MCF 10A (cell line): ENCODE measurements at places on chromosomes 1 and 21. TPM values are rescaled to one million over a fixed set of nuclear protein-coding genes. Genes with fewer than 3 reads are reported as not detected.

- H3K4me3 ChIP-seq: no peak overlapping the region
- no peak overlapping the region for H3K27ac ChIP-seq
- peaks cover 6% of the 10 kb centered on the region for H3K4me1 ChIP-seq
- peaks cover 95% of the 10 kb centered on the region for H3K27me3 ChIP-seq
Measured at GRCh38 chr1:245550720-245551043, 395.9 kb downstream of the KIF26B start.

Gene TDRD10
- not detected in 2 replicates for total RNA-seq

- no peaks in the 10 kb centered on the region for H3K36me3 ChIP-seq
- no peak for DNase-seq
- no peak overlapping the region for H3K27ac ChIP-seq
- H3K4me3 ChIP-seq: no peak overlapping the region
Measured at GRCh38 chr1:173020138-173020750, 30.5 kb downstream of the TNFSF18 start.

DNA sequence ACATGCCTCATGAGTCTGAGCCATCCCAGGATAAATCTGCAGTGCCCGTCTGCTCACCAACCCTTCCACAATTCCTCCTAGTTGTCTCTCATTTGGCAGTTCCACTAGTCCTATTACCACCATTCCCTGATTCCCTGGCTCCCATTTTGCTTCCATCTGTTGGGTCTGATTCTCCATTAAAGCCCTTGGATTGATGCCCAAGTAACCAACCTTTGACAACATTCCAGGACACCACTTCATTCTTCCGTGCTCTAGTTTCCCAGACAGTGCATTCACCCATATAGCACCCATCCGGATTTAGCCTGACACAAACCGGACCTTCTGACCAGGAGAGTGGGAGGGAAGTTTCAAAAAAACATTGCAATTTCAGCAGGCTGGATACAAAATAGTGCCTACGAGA, 189.4 kb upstream of the PALMD start:
- H3K27ac ChIP-seq: peak overlapping the region; percentile 36
- peak; percentile 60 for DNase-seq
- peaks cover 14% of the 10 kb centered on the region for H3K4me1 ChIP-seq
- H3K36me3 ChIP-seq: no peaks in the 10 kb centered on the region
- H3K27me3 ChIP-seq: no peaks in the 10 kb centered on the region

GRCh38 chr1:239814306-239814881, 277.3 kb upstream of the FMN2 start:
- peak overlapping the region; percentile 8 for H3K27ac ChIP-seq
- H3K36me3 ChIP-seq: no peaks in the 10 kb centered on the region
- peaks cover 36% of the 10 kb centered on the region for H3K4me1 ChIP-seq
- peak overlapping the region; percentile 38 for H3K4me3 ChIP-seq

DNA sequence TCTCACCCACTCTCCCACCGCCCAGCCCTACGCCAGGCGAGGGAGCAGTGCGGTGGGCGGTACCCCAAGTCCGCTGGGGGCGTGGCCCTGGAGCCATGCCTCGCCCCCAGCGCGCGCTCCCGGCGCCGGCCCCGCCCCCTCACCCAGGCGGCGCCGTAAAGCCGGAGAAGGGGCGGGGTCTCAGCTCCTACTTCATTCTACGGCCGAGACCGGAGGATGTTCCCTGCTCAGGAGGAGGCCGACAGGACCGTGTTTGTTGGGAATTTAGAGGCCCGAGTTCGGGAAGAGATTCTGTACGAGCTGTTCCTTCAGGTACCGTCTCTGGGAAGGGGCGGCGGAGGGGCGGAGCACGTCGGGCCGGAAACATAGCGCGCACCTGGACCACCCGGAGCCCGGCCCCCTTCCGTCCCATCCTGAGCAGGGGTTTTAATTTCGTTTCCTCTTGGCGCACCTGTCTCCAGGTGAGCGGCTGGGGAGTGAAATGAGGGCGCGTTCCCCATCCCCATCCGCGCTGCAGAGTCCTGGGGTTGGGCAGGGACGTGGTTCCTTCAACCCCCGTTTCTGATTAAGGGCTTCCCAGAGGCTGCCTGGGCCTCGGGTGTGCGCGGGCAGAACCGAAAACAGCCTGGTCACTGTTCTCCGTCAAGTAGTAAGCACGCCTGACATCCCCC, at the start of gene RBM11:
Gene RBM11, plus strand, starts transcription at position 187 of the 671 bp plus-strand sequence. Its CDS starts 30 bp downstream, at position 217.
- no peaks in the 10 kb centered on the region for H3K36me3 ChIP-seq
- peaks cover 24% of the 10 kb centered on the region for H3K27me3 ChIP-seq
- peak within 1 kb of the TSS; percentile 73 for H3K4me3 ChIP-seq
- H3K27ac ChIP-seq: no peak within 1 kb of the TSS
- no peaks in the 10 kb centered on the region for H3K4me1 ChIP-seq
- peak; percentile 83 for DNase-seq

DNA sequence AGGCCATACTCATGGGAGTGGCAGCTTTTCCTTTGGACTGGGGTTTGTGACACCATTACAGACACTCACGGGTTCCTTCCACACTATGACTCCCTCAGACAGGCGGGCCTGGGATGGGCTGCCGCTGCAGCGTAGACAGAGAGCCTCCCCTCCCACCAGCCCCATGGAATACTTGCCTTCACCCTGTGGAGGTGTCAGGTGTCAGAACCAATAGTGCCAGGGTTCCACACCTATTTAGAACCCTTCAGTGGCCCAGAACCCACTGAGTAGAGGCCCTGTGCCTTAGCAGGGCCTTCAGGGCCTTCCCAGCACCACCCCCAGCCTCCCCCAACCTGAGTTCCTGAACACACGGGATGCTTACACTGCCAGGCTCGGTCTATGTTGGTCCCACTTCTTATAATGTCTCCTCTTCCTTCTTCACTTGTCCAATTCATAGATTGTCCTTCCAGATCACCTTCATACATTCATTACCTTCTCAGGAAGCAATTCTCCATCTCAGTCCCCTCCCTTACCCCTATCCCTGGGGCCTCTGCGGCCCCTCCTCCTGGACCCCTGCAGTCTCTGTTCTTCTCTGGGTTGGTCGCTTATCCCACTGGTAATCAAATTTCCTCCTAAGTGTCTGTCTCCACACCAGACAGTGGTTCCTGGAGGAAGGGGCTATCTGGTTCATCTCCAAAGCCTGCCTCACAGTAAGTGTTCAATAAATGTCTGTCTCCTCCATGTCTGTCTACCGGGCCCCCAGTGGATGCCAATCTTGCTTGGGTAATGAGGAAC, 1.4 kb upstream of the RHBG start:
- no peaks in the 10 kb centered on the region for H3K4me1 ChIP-seq
- no peak for DNase-seq
- no peaks in the 10 kb centered on the region for H3K36me3 ChIP-seq

Gene RIPK4
- 14.0 and 22.3 TPM in 2 replicates for total RNA-seq

DNA sequence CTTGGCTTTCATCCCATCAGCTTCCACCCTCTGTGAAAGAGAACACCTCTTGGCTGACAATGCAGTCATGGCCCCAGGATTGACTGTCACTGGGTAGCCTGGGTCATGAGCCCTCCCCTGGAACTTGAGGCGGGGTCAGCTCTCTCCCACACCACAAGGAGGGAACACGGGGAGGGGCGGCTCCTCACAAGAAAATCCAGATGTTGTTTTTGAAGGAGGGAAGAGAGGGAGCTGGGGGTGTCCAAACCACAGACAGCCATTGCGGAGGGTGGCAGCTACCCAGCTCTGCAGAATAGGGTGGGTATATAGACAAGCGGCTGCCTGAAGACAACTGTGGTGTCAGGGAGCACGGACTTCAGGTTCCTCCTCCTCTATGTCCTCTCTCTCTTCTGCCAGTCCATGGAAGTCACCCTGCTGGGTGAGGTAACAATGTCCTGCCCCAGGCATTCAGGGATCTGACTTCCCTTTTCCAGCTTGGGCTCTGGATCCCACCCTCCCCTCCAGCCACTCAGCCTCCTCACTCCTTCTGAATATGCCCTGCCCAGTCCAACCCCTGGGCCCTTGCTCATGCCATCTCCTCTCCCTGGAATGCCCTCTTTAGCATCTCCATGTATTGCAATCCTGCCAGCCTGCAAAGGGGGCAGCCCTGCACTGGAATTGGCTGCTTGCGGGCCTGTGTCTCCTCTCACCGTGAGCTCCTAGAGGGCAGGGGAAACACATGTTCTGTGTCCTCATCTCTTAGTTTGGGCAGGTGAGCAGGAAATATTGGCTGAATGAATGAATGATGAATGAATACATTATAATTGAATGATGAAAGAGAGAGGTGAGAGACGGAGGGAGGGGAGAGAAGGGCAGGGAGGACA, 60.9 kb upstream of the RUNX3 start:
- no peak overlapping the region for H3K4me3 ChIP-seq
- no peak for DNase-seq
- no peaks in the 10 kb centered on the region for H3K4me1 ChIP-seq
- no peaks in the 10 kb centered on the region for H3K36me3 ChIP-seq
- H3K27me3 ChIP-seq: peaks cover 53% of the 10 kb centered on the region

GRCh38 chr21:34513129-34513675, 1.2 kb upstream of the KCNE1 start:
- no peak overlapping the region for H3K4me3 ChIP-seq
- H3K27ac ChIP-seq: peak overlapping the region; percentile 76
- H3K36me3 ChIP-seq: peaks cover 2% of the 10 kb centered on the region

GRCh38 chr1:213680677-213681325, 307.0 kb upstream of the PROX1 start:
- no peak overlapping the region for H3K27ac ChIP-seq
- no peak overlapping the region for H3K4me3 ChIP-seq
- no peaks in the 10 kb centered on the region for H3K4me1 ChIP-seq
- no peaks in the 10 kb centered on the region for H3K36me3 ChIP-seq
- peaks cover 13% of the 10 kb centered on the region for H3K27me3 ChIP-seq

GRCh38 chr1:54124472-54124871, 28.3 kb downstream of the CDCP2 start:
- no peaks in the 10 kb centered on the region for H3K36me3 ChIP-seq
- no peak overlapping the region for H3K27ac ChIP-seq
- no peak overlapping the region for H3K4me3 ChIP-seq

- DNase-seq: no peak
- no peak overlapping the region for H3K4me3 ChIP-seq
- H3K4me1 ChIP-seq: peaks cover 8% of the 10 kb centered on the region
- H3K27me3 ChIP-seq: no peaks in the 10 kb centered on the region
- peaks cover 5% of the 10 kb centered on the region for H3K36me3 ChIP-seq
Measured at GRCh38 chr21:38861989-38862683, 56.4 kb downstream of the ETS2 start.

Gene FGR
- not detected in 2 replicates for total RNA-seq

Gene INKA2
- 3.5 and 6.6 TPM in 2 replicates for total RNA-seq

GRCh38 chr21:39680216-39680615, 64.8 kb upstream of the IGSF5 start:
- DNase-seq: no peak
- peaks cover 25% of the 10 kb centered on the region for H3K4me1 ChIP-seq
- no peaks in the 10 kb centered on the region for H3K27me3 ChIP-seq
- no peak overlapping the region for H3K27ac ChIP-seq

Gene PGBD5
- 0.83 and 1.2 TPM in 2 replicates for total RNA-seq

GRCh38 chr1:215744419-215744818, 177.3 kb downstream of the KCTD3 start:
- peaks cover 44% of the 10 kb centered on the region for H3K27me3 ChIP-seq
- no peaks in the 10 kb centered on the region for H3K36me3 ChIP-seq
- DNase-seq: no peak

GRCh38 chr1:192224846-192225245, 66.6 kb downstream of the RGS18 start:
- no peaks in the 10 kb centered on the region for H3K27me3 ChIP-seq
- H3K27ac ChIP-seq: no peak overlapping the region

Gene RAD54L
- total RNA-seq: 4.5 and 5.0 TPM in 2 replicates

DNA sequence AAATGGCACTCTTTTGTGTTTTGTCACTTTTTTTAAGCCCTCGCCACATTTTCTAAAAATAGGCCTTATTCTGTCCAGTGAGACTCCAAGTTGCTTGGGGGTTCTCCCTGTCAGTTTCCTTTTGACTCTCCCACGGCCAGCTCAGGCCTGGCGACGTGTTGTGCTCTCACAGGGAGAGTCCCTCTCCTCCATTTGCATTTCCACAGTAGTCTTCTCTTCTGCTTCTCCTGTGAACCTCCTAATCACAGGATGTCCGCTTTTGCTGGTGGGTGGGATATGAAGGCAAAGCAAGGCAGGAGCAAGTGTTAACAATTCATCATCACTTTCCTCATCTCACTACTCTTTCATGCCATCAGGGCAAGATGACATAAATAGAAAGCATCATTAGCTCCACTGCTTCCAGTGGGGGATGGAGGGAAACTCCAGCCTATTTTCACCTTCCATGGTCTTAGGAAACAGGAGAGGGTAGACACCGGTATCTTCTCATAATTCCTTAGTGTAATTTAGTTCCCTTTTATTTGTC, 99.8 kb downstream of the INTS7 start:
- no peak overlapping the region for H3K4me3 ChIP-seq
- DNase-seq: no peak
- no peaks in the 10 kb centered on the region for H3K27me3 ChIP-seq
- H3K36me3 ChIP-seq: peaks cover 13% of the 10 kb centered on the region
- no peaks in the 10 kb centered on the region for H3K4me1 ChIP-seq

Gene PLA2G2D
- total RNA-seq: not detected in 2 replicates

GRCh38 chr1:32316903-32317277, 19.1 kb downstream of the MARCKSL1 start:
- H3K4me1 ChIP-seq: peaks cover 6% of the 10 kb centered on the region
- H3K36me3 ChIP-seq: peaks cover 42% of the 10 kb centered on the region
- no peak for DNase-seq
- no peak overlapping the region for H3K4me3 ChIP-seq
- no peaks in the 10 kb centered on the region for H3K27me3 ChIP-seq

- no peak overlapping the region for H3K27ac ChIP-seq
- H3K36me3 ChIP-seq: no peaks in the 10 kb centered on the region
- no peak overlapping the region for H3K4me3 ChIP-seq
- DNase-seq: peak; percentile 44
- peaks cover 17% of the 10 kb centered on the region for H3K27me3 ChIP-seq
Measured at GRCh38 chr1:236391008-236391407, 3.1 kb upstream of the EDARADD start.

- H3K4me1 ChIP-seq: peaks cover 19% of the 10 kb centered on the region
- H3K36me3 ChIP-seq: no peaks in the 10 kb centered on the region
- DNase-seq: no peak
- no peak overlapping the region for H3K27ac ChIP-seq
- no peak overlapping the region for H3K4me3 ChIP-seq
Measured at GRCh38 chr1:234849832-234850231, 239.9 kb upstream of the IRF2BP2 start.

Gene DNAH14
- 69.7 and 70.8 TPM in 2 replicates for total RNA-seq

GRCh38 chr1:107480548-107481415, 339.9 kb downstream of the NTNG1 start:
- H3K36me3 ChIP-seq: no peaks in the 10 kb centered on the region
- H3K4me3 ChIP-seq: no peak overlapping the region
- H3K27ac ChIP-seq: no peak overlapping the region
- H3K4me1 ChIP-seq: peaks cover 20% of the 10 kb centered on the region
